ENCODE measurements at places on chromosomes 7 and 10.

DNA sequence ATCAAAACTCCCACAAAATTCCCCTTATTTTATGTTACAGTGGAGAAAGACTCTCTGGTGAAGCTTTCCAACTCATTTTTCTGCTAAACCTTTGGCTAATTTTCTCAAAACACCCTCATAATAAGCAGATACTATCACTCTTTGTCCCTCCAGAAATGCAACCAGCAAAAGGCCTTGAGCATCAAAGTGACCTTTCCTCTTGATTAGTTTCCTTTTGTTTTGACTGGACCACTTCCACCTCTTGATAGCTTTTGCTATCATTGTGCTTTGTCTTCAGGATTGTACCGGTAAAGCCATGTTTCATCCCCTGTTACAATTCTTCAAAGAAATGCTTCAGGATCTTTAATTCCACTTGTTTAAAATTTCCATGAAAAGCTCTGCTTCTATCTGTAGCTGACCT, 115.1 kb upstream of the SLC13A1 start:
- no peak for DNase-seq

DNA sequence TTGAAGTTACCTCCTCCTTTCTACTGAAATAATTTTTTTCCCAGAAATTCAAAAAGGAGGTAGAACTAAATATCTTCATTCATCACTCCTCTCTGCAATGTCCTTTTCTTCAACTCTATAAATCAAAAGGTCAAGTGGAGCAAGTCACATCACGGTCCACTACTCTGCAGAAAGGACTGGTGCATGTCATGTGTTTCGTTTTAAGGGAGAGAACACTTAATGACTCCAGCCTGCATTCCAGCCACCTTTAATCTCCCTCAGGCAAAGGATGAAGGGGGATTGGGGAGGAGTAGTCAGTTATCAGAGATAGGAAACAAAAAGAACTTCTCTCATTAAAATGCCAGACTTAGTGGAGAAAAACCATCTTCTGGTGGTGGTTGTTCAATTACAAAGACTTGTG, 78.9 kb downstream of the ANK3 start:
- DNase-seq: no peak

- no peak for DNase-seq
Measured at GRCh38 chr10:62059217-62059920, 157.9 kb downstream of the ARID5B start.

- no peak for DNase-seq
Measured at GRCh38 chr7:94307399-94308048, 87.2 kb upstream of the COL1A2 start.

GRCh38 chr7:46880508-46881196, 701.3 kb downstream of the TNS3 start:
- no peak for DNase-seq

- DNase-seq: no peak
Measured at GRCh38 chr10:90205340-90205739, 503.9 kb downstream of the KIF20B start.

GRCh38 chr7:88759230-88760135, at the start of gene ZNF804B:
Gene ZNF804B (plus strand): TSS chr7:88759700. CDS start chr7:88759977, 277 bp downstream.
- DNase-seq: no peak

GRCh38 chr7:82506702-82507101, 63.1 kb upstream of the CACNA2D1 start:
- no peak for DNase-seq

DNA sequence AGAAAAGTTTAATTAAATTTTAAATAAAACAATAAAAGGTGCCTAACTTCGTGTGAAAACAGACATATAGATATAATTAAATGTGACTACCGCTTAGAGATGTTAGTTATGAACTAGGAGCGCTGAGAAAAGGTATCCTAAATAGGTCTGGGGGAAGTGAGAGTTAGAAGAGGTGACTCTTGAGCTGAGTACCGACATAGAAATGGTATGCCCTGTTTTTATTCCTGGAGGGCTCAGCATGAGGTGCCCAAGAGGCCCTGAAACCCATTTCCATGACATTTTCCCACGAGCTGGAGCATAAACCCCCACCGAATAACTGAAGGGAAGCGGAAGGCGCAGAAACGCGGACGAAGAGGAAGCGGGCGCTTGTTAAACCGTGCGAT, 433 bp upstream of the STARD3NL start:
- DNase-seq: no peak

GRCh38 chr7:69448071-69448470, 150.2 kb upstream of the AUTS2 start:
- no peak for DNase-seq

- no peak for DNase-seq
Measured at GRCh38 chr10:29098423-29098822, 190.4 kb upstream of the LYZL1 start.

- no peak for DNase-seq
Measured at GRCh38 chr7:143210541-143210940, 11.3 kb upstream of the TAS2R40 start.

GRCh38 chr10:96456296-96456840, 57.4 kb downstream of the TLL2 start:
- DNase-seq: no peak

DNA sequence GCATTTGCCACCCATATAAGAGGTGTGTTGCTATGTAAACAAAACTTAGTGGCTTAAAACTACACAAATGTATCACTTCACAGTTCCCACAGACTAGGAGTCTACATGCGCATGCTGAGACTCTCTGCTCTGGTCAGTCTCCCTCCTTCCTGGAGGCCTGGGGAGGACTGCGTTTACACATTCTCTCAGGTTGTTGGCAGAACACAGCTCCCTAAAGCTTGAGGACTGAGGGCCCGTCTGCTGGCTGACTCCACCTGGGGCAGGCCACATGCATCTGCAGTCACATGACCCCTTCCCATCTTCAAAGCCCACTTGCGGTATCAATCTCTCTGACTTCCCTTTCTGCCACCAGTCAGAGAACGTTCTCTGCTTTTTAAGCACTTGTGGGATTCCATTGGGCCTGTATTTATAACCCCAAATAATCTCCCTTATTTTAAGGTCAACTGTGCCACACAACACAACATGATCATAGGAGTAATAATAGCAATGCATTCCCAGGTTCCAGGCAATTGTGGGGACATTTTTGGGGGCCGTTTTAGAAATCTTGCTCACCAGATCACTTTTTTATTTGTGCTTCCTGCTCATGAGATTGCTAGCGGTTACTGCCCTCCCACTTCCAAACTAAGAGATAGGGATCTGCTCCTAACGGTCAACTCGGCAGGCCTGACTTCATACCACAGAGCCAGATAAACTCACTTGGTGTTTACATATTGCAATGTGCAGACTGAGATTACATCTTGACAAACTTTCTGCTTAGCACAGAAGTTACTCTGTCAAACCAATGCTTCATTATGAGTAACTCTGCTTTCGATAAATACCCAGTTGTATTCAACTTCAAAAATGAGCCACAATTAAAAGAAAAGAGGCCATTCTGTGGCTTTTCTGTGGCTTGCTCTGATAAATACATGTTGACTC, 96.3 kb downstream of the ALOX5 start:
- DNase-seq: no peak

DNA sequence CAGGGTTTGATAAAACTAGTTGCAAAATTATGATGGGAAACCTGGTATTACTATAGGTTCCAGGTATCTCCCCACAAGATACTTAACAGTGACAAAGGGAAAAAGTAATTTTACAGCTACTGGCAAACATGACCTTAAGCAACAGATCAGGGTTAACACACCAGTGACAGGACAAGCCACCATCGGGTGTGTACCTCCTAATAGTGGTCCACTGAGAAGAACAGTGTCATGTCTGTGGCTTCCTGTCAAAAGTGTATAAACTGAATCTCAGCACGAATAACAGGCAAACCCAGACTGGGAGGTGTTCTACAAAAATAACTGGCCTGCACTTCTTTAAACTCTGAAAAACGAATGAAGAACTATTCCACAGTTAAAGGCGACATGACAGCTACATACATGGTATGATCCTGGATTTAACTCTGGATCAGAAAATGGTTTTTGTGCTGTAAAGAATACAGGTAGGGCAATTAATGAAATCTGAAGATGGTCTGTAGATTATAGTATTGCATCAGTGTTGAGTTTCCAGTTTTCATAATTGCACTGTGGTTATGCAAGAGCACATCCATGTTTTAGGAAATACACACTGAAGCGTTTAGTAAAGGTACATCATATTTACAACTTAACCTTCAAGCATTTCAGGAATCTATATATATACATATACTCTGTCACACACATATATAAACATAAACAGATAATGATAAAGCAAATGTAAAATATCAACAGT, 32.0 kb upstream of the ARMS2 start:
- no peak for DNase-seq

DNA sequence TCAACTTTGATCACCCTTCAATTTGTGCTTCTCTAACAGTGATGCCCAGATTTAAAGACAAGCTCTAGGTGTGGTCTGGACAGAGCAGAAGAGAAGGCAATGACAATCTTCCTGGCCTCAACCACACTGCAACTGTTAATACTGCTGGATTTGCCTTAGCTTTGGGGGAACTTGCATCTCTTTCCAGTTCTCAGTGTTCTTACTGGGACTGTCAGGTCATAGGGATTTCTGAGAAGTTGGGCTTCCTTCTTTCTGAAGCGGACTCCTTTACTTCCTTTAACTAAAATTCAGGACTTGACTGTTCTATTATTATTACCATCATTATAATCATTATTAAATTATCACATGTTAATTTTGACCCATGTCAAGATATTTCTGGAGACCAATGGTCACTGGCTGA, 80.8 kb downstream of the OSBPL3 start:
- no peak for DNase-seq

GRCh38 chr10:129161150-129161549, 305.9 kb upstream of the MGMT start:
- peak; percentile 94 for DNase-seq

- no peak for DNase-seq
Measured at GRCh38 chr7:156667110-156667426, 26.5 kb downstream of the RNF32 start.

GRCh38 chr7:85612514-85612913, 425.7 kb upstream of the SEMA3D start:
- DNase-seq: no peak

DNA sequence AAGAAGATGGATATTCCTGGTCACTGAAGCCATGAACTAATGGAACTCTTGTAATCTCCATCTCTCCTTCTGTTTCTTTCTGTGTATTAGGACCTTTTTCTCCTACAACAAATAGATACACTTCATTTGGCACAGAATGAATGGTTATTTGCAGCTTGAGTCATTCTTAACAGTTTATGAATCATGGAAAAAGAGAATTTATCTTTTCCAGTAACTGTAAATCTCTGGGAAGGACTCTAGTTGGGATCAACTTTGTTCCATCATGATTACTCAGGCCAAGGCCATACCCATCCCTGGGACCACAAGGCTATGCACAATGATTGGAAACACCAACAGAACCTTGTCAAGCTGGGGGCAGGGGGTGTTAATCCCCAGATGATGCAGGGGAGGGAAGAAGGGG, 36.1 kb upstream of the MDFIC start:
- no peak for DNase-seq
